ENCODE measurements at places on chromosomes 1 and 21.

GRCh38 chr1:5239911-5240310 is 585.5 kb downstream of the AJAP1 start:
- DNase-seq: no peak

GRCh38 chr21:20779321-20779720 is 218.9 kb upstream of the NCAM2 start:
- no peak for DNase-seq

GRCh38 chr1:175870217-175870616 is 126.8 kb upstream of the TNR start:
- no peak for DNase-seq

DNA sequence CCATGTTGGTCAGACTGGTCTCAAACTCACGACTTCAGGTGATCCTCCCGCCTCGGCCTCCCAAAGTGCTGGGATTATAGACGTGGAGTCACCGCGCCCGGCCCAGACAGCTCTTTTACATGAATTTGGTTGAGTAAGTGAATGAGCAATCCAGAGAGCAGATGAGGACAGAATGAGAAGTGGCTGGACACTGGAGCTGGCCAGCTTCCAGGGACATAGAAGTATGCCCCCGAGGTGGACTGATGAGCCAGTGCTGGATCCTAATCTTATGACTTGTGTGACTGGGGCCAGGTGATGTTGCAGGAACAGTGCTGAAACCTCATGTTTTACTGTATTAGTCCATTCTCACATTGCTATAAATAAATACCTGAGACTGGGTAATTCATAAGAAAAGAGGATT is 35.9 kb upstream of the KANK4 start:
- no peak for DNase-seq

GRCh38 chr21:45872471-45872870 is 109.1 kb upstream of the COL6A1 start:
- no peak for DNase-seq

DNA sequence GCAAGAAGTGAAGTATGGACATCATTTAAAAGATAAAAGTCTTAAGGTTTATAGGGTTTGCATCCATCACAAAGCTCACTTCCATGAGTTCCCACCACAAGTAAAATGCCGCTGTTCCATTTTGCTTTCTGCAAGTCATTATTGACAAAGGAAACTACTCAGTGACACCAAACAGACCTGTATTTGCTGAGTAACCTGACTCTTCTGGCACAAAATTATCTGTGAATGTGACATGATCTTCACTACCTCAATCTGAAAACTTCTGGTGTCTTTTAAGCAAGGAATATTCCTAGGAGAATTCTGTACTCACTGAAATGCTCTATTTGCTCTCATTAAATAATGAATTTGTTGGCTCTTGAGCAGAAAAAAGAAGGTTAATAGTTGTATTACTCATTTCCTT is 1077.4 kb upstream of the ADGRL4 start:
- DNase-seq: no peak

DNA sequence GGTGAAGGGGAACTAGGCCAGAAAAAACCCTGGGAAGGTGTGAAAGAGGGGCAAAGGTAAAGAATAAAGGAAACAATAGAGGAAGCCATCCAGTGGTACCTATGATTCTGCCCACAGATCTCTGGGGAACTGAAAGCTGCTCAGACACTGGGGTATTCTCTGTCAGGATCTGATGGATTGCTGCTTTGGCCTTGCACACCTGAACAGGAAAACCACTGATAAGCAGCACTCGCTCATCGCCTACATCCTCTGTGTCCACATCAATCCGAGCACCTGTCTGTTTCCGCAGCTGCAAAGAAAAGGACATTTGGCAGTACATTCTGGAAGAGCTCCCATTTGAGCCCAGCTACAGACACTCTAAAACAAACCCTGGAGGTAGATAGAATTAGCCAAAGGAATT is 10.4 kb downstream of the TDRKH start:
- DNase-seq: no peak

GRCh38 chr1:179954493-179955286 is at the start of gene CEP350:
TSS of gene CEP350 (plus strand) at chr1:179954810. CDS start at chr1:179986182, 31,372 bp downstream.
- DNase-seq: peak; percentile 94

DNA sequence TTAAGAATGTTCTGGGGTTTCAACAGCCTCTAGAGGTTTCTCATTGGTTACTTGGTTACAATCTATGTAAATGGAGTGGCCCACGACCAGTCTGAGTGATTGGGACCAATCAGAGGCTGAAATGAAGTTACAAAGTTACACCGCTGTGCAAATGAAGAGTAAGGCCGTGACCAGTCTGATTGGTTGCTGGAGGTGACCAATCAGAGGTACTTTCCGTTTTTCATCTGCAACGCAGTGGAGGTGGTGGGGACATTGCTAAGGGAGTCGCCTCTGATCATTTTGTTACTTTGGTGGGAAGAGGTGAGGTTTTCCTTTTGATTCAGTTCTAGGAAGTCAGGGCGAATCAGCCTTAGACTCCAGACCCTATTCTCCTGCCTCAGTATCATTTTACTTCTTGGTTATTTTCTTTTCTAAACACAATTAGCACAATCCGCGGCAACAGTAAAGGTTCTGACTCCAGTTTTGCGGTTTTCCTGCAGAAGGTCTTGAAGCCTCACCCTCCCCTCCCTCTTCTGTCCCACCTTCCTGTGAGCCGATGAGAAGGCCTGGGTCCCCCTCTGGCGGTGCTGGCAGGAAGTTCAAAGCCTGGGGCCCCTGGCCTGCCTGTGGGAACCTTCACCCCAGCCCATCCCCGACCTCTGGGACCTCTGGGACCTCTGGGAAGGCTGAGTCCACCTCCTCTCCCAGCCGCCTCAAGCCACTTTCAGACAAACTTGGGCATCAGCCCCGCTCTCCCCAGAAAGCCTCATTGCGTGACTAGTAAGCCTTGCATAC is 38.7 kb upstream of the TTC34 start:
- no peak for DNase-seq

DNA sequence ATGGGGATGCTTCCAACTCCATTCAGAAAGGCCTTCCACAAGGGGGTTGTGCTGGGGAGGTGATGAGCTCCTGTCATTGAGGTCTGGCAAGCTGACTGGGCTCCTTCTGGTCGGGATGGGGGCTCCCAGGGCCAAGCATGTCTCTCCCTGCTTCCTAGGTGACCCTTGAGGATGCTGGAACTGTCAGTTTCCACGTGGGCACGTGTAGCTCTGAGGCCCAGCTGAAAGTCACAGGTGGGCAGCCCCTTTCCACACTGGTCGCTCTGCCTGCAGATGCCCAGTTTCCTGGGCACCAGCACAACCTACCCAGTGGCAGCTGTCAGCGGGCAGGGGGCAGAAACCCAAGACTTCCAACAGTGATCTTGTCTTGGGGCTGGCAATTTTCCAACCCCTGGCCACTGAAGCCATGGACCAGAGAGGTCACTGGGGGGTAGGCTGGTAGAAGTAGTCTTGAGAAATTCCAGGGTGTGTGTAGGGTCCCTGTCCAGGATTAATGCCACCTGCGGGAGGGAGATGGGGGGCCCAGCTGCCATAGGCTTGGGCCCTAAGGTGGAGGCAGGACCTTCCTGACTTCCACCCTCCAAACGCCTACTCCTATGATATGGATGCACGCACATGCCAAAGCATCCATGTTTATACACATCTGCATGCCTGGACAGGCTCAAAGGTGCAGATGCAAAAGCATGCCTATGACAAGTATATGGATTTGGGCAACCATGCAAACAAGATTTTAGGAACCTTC is 97.1 kb downstream of the TRIM11 start:
- no peak for DNase-seq

Data from neural crest cell (in vitro differentiated cells).